ENCODE measurements at places on chromosomes 16 and 17.
A peak's percentile ranks its signal among the peaks of the same experiment; 100 is the strongest.

DNA sequence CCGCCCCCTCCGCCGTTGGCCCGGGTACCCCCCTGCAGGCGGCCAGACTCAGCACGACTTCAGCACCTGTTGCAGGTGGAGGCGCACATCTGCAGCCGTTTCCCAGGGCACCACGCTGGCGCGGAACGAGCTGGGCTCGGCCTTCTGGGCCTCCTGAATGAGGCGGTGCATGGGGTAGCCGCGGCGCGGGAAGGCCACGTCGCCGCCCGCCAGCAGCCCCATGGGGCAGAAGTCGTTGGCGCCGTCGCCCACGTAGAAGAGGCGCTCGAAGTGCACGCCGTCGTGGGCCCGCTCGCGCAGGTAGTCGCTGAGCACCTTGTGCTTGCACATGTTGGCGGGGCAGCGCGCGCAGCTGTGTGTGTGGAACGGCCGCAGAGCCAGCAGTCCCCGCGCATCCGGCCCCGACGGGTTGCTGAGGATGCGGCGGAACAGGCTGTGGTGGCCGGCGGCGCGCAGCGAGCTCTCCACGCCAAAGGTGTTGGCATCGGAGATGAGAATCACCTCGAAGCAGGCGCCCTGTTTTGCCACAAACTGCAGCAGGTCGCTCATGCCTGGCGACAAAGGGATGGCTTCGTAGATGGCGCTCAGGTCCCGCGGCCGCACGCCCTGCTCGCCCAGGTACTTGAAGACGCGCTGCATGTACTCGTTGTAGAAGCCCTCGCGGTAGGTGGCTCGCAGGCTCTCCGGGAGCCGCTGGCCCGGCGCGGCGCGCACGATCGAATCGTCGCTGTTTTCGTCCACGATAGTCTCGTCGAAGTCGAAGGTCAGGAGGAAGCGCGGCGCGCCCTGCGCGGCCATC, 6.2 kb downstream of the PHOSPHO1 start:
- no peak for DNase-seq

DNA sequence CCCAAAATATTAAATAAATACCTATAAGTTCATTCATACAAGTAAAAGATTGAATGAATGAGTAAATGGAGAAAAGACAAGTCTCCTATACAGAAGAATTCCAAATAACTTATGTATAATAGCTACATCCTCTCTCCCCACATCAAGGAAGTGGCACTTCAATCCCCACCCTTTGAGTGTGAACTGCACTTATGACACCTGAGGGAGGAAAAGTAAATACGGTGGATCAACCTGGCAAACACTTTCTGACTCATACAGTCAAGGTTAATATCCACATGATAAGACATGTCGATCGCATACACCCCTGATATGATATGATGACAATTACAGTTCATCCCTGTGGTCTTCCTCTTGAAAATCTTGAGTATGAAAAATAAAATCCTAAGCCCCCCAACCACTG, 18.0 kb downstream of the SLFN12L start:
- DNase-seq = no peak

- DNase-seq = peak; percentile 54
These were observed 80.4 kb downstream of the EFCAB5 start for GRCh38 chr17:30021708-30022317.

DNA sequence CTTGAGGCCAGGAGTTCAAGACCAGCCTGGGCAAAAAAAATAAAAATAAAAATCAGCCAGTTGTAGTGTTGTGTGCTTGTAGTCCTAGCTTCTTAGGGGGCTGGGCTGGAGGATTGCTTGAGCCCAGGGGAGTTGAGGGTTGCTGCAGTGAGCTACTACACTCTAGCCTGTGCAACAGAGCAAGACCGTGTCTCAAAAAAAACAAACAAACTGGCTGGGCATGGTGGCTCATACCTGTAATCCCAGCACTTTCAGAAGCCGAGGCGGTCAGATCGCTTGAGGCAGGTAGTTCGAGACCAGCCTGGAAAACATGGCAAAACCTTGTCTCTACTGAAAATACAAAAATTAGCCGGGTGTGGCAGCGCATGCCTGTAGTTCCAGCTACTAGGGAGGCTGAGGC, 4.9 kb upstream of the UBALD2 start:
- no peak for DNase-seq

- no peak for DNase-seq
These were observed 1.1 kb downstream of the ABAT start for GRCh38 chr16:8675183-8676159.

- no peak for DNase-seq
These were observed 43.5 kb downstream of the MRPS23 start for GRCh38 chr17:57806167-57806830.

DNA sequence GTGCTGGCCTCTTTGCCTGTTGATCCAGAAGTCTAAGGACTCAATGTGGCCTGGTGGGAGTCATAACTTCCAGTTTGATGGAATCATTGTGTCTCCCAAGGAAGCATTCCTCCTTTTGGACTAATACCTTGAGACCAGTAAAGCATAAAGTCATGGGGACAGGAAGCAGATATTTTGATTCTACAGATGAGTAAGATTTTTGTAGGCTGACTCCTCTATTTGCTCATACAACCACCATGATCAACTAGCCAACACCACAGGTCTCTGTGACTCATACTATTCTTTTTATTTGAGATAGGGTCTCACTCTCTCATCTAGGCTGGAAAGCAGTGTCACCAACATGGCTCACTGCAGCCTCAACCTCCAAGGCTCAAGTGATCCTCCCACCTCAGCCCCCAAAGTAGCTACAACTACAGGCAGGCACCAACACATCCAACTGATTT, 6.2 kb downstream of the MT2A start:
- DNase-seq = peak; percentile 80

DNA sequence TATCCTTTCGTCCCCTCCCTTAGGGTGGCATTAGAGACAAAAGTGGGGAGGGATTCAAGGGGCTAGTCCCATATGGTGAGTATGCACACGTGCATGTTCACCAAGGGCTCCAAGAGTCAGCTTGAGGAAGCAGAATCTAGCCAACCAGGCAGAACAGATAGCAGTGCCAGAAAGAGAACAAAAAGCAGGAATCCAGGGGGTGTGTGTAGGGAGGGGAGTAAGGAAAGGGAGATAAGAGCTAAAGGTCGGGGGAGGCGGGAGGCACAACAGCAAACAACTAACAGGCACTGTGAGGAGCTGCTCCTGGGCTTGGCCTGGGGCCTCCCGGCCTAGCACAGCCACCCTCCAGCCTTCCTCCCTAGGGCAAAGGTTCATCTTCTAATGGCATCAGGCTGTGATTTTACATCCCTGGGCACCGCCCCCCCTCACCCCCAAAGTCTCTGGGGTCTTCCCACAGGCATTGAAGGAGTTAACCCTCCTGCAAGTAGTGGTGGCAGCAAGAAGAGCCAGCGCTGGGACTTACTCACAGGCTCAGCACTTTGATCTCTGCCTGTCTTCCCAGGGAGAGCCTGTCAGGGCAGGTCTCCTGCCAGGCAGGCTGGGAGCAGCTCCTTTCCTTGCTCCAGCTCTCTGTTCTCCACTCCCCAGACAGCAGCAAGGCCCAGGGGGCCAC, 12.4 kb upstream of the SUPT4H1 start:
- DNase-seq = no peak

GRCh38 chr17:54623746-54624145, 276.9 kb upstream of the TOM1L1 start:
- DNase-seq = no peak

- peak; percentile 52 for DNase-seq
These were observed 9.7 kb upstream of the ZFP1 start for GRCh38 chr16:75138636-75139035.

- peak; percentile 64 for DNase-seq
These were observed 76.2 kb upstream of the KSR1 start for GRCh38 chr17:27379888-27380533.

- no peak for DNase-seq
These were observed 53.6 kb downstream of the GPR139 start for GRCh38 chr16:20020083-20020482.

DNA sequence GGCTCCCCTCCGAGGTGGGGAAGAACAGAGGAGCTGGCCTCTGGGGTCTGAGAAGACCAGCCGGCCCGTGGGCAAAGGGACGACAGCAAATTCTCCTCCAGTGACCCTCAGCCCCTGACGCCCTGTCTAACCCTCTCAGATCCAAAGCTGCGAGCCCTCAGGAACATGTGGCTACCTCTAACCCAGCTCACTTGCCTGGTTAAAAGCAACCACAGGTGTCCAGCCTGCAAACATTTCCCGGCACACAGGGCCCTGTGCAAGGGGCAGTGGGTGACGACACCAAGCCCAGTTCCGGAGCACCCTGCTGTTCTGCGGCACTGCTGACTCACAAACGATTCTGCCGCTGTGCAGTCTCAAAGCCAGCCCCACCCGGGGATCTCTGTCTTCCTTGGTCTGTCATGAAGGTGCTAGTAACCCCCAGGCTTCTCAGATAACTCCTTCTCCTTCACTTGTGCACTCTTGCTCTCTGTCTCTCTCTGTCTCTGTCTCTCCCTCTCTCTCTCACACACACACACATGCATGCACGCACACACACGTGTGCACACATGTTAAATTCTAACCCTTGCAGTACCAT, 23.0 kb downstream of the WNT3 start:
- DNase-seq = peak; percentile 78

- DNase-seq = peak; percentile 33
These were observed 767 bp downstream of the SYNGR2 start for GRCh38 chr17:78168903-78169793.

GRCh38 chr17:16465861-16466338, 26.1 kb downstream of the LRRC75A start:
- no peak for DNase-seq

DNA sequence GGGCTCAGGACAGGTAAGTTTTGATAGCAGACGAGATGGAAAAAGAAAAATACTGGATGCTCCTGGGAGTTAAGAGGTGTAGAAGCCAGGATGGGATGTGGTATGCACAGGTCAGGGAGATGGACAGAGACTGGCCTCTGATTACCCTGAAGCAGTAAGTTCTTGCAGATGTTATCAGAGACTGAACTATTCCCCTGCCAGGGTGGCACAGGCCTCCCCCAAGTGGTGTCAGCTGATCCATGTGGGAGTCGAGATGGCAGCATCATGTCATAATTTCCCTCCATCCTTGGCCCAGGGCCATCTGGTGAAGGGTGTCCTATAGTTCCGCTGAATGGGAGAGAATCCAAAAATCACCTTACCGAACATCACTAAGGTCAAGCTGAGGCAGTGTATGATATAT, 14.1 kb upstream of the NKD1 start:
- DNase-seq = no peak

- DNase-seq = no peak
These were observed 112.4 kb upstream of the IRX3 start for GRCh38 chr16:54398986-54399385.

- DNase-seq = no peak
These were observed 32.0 kb upstream of the TOX3 start for GRCh38 chr16:52578829-52579498.

DNA sequence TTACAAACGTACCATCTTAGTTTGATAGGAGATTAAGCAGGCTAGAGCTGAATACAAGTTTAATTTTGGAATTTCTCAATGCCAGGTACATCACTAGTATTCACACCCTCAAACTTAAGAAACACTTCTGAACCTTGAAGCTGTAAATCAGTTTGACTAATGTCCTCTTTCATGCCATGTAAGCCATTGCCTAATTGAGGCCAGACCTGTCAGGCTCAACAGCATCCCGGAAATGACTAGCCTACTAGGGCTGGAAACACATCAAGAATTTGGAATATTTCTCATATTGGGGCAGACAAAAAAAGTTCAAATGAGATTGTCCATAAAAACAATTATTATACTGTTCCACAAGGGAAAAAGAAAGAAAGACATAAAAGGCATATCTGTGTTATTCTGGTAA, 1.7 kb downstream of the USP32 start:
- DNase-seq = peak; percentile 35

DNA sequence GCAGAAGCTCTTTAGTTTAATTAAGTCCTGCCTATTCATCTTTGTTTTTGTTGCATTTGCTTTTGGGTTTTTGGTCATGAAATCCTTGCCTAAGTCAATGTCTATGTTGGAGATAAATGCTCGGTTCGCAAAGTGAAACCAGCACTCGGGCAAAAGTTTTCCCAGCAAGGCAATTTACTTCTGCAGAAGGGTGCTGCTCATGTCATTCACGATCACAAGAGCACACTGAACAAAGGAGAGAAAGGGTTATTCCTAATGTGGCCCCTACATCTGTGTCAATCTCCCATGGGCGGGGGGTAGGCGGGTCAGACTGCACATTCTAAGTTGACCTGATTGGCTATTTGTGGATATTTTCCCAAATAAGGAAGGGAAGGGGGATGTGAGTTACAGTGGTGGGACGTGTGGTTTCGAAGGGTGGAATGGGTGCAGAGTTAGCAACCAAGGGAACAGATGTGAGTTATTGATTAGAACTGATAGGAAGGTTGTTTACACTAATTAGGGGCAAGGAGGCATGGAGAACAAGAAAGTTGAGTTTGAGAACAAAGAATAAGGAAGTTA, 23.0 kb downstream of the ATF7IP2 start:
- peak; percentile 5 for DNase-seq

DNA sequence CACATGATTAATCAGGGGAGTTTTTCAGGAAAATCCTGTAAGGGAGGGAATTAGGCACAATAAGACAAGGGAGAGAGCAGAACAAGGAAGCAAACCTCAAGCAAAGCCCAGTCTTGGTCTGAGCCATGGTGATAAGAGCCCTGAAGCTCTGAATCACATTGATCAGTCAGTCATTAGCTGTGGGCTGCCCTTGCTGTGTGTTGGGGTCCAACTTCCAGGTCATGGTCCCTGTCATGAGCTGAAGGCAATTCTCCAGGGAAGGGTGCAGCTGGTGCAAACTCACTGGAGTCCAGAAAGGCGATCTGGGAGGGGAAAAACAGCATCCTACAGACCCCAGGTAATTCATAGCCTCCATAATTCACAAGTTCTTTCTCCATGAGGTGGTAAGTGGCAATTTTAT, 89.9 kb downstream of the CYLD start:
- DNase-seq = no peak

DNA sequence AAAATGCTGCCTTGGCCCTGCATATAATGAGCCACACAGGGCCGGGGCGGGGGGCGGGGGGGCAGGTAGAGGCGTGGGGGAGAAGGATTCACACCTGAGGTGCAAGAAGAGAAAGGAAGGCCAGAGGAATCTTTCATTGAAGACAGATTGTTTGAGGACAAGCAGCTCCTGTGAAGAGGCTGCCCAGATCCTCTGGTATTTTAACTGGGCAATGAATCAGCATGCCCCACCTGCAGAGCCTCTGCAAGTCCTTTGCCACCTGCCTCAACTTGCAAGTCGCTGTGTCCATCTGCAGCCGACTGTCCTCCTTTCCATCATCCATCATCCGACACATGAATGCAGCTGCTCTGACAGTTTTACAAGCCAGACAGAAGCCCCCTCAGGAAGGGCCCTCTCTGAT, 1.2 kb upstream of the SOST start:
- no peak for DNase-seq

GRCh38 chr16:48895142-48895541, 285.2 kb upstream of the N4BP1 start:
- no peak for DNase-seq

- DNase-seq = no peak
These were observed 1.0 kb downstream of the MGRN1 start for GRCh38 chr16:4625560-4626159.
